Stimulated activated effector memory CD8-positive, alpha-beta T cell treated with anti-CD3 and anti-CD28 coated beads, Interleukin-12 subunit alpha, Interleukin-12 subunit beta, amount 100 ng/mL, for 72 hours (primary cell): ENCODE measurements at places on chromosomes 16 and 17.

- no peak for DNase-seq
Measured at GRCh38 chr17:3583456-3583855, 25.8 kb downstream of the TRPV1 start.

GRCh38 chr16:58198803-58199411 lies 1.0 kb upstream of the CSNK2A2 start:
- no peak for DNase-seq

DNA sequence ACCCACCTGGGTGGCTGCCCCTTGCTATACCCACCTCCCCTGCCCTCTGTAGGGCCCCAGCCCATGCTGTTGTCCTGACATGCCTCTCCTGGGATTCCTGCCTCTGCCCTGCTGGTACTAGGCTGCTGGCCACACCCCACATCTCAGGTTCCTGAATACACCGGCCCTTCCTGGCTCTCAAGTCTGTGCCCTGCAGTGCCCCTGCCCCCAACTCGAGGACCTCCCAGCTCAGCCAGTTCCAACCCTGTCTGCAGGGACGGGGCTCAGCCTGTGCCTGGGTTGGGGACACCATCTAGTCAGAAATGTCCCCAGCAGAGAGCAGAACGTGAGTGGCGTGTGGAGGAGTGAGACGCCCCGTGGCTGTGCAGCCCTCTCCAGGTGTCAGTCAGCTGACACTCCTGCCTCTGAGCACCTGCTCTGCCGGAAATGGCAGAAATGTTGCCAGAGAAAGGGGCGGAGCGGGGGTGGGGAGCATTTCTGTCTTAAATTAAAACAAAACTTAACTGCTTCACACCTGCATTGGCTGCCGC lies 28.7 kb downstream of the ACSF3 start:
- DNase-seq: no peak

- DNase-seq: no peak
Measured at GRCh38 chr17:55624772-55625433, 97.8 kb downstream of the TMEM100 start.

DNA sequence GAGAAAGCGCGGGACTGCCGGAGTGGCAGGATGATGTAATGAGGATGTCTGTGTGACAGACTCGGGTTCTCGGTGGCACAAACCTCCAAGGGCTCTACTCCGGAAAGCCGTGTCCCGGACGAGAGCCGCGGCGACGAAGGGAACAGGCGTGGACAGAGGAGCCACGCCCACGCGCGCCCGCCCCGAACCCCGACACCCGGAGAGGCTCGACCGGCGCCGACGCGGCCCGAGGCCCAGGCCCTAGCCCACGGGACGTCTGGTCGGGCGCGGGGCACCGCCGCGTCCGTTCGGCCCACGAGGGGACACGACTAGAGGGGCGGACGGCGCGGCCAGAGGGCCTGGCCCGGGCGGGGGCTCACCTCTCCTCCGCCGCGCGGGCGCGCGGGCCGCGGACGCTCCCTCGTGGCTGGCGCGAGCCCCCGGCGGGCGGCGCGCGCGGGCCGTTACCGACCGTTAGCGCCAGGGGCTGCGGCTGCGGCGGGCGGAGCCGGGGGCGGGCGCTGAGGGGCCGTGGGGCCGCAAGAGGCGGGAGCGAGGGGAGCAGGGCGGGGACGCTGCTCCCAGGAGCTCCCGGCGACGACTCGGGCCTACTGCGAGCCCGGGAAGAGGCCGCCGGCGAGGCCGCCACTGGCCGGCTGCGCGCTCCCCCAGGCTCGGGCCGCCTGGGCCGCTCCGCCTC lies 2.1 kb upstream of the IRX5 start:
- DNase-seq: no peak

DNA sequence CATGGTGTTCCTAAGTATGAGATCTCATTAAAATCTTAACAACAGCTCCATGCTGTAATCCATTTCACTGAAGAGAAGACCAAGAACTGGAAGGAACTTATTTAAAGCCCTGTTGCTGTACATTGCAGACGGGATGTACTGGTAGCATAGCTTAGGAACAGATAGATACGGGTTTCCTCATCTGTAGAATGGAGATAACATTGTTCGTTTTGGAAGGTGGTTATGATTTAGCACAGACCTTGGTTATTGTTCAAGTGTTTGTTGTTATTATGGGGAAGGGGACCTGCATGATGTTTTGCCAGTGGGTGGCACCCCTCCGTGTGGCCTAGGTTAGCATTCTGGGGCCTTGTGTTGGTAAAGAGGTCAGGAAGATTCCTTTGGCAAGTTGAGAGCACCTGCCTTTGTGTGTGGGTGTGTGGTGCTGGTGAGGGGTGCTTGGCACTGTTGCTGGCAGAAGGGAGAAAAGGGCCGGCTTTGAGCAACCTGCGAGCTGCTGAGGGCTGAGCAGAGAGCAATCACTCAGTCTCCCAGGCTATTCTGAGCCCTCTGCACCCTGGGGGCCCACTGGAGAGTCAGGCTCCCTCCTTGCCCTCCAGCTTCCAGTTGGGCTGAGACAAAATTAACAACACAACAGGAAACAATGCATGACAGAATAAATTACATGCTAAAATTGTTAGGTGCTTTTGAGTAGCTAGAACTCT lies 2.3 kb downstream of the TAOK2 start:
- DNase-seq: no peak
